ENCODE measurements at places on chromosomes 1 and 21.

DNA sequence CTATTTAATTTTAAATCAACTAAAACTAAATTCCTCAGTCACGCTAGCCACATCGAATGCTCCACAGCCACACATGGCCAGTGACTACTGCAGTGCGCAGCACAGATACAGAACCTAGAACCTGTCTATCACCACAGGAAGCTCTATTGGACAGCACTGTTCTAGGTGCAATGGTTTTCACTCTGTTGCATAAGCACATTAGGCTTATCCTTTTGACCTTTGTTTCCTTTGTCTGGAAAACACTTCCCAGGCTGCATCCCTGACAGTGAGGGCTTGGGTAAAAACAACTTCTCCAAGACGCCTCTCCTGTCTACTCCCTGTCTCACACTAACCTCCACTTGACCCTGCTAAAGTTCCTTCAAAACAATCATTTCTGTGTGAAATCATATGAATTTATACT is 33.6 kb upstream of the RAP1GAP start:
- no peak for DNase-seq

GRCh38 chr1:208850442-208850841 is 606.3 kb upstream of the PLXNA2 start:
- DNase-seq: no peak

GRCh38 chr1:243734308-243734695 is 115.7 kb downstream of the AKT3 start:
- no peak for DNase-seq

GRCh38 chr1:210328032-210328745 is 513 bp upstream of the HHAT start:
- no peak for DNase-seq

GRCh38 chr1:186760446-186760845 is 68.3 kb upstream of the PLA2G4A start:
- no peak for DNase-seq

DNA sequence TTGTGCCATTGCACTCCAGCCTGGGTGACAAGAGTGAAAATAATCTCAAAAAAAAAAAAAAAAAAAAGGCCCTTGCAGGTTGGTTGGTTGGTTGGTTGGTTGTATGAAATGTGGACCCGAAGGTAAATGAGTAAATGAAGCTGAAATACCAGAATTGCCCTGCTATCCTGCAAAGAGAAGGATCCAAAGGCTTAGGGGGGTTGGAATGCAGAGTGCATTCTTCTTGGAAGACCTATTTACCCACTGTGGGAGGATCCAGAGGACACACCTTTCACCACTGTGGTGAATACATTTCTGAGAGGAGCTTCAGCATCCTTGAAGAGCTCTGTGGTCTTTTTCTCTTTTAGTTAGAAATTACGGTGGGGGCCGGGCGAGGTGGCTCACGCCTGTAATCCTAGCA is 28.7 kb upstream of the EIF4G3 start:
- DNase-seq: no peak

DNA sequence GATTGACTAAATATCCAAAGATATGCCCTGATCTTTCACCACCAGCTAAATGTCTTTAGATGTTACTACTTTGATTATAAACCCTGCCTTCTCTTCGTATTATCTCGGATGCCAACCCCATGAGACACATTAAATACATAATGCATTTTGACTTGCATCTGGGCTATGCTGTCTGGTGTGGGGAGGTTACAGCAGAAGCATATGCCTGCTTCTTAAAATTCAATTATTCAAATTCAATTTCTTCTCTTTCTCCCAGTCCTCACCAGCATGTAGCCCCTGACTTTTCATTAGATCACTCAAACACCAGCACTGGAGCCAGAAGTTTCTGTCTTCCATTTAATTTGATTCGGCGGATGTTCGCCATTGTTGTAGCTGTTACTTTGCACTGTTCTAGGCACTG is 360.7 kb upstream of the CAMK1G start:
- no peak for DNase-seq

GRCh38 chr1:89466307-89466930 is 58.2 kb upstream of the LRRC8B start:
- DNase-seq: no peak

- DNase-seq: no peak
Observed at GRCh38 chr1:25664357-25665199, 48.0 kb downstream of the MAN1C1 start.

DNA sequence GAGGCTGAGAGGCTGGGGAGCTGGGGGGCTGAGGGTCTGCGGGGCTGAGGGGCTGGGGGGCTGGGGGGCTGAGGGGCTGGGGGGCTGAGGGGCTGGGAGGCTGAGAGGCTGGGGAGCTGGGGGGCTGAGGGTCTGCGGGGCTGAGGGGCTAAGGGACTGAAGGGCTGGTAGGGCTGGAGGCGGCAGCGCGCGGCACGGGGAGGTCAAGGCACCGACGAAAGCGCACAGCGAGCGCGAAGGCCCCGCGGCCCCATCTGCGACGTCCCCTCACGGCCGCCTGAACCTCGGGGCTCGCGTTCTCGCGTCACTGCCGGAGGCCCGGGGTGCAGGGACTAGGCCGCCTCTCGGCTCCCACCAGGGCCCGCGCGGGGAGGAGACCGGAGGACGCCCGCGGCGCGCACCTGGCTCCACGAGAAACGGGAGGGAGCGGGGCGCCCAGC is 356 bp downstream of the INTS11 start:
- DNase-seq: no peak

DNA sequence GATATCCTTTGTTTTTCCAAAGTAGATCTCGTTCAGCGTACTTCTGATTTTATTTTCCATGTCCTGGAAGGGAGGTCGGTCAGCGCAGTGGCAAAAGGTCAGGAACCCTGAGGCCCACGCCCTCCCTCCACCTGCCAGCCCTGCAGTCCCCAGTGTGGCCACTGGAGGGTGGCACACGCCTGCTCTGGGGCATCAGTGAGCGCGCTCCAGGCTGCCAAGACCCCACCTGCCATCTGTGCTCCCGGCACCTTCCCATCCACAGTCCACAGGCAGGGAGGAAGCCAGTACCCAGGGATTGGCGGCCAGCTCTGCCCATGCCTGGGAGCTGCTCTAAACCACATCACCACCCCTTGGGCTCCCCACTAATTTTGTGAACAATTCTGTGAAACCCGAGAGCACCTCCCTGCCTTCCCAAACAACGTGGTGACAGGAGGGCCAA is 32.3 kb downstream of the SLC66A1 start:
- DNase-seq: no peak

- no peak for DNase-seq
Observed at GRCh38 chr21:28758042-28758882, 234.4 kb downstream of the LTN1 start.

GRCh38 chr1:98497497-98497896 is 164.0 kb upstream of the SNX7 start:
- no peak for DNase-seq

DNA sequence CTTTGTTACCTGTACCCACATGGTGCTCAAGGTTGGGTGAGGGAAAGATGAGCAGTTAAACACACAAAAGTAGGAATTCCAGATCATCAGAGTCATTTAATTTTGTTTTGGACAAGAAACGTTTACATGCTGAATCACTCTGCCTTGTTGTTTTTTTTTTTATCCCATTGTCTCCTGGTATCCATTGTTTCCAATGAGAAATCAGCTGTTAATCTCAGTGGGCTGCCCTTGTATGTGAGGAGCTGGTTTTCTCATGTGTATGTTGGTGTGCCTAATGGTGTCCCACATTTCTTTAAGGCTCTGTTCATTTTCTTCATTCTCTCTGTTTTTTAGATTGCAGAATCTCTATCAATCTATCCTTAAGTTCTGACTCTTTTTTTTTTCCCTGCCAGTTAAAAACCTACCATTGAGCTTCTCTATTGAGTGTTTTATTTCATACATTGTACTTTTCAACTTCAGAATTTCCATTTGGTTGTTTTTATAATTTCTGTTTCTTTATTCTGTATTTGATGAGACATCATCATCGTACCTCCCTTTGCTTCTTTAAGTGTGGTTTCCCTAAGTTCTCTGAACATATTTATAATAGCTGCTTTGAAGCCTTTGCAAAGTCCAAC is 8.8 kb upstream of the OBSCN start:
- DNase-seq: no peak

DNA sequence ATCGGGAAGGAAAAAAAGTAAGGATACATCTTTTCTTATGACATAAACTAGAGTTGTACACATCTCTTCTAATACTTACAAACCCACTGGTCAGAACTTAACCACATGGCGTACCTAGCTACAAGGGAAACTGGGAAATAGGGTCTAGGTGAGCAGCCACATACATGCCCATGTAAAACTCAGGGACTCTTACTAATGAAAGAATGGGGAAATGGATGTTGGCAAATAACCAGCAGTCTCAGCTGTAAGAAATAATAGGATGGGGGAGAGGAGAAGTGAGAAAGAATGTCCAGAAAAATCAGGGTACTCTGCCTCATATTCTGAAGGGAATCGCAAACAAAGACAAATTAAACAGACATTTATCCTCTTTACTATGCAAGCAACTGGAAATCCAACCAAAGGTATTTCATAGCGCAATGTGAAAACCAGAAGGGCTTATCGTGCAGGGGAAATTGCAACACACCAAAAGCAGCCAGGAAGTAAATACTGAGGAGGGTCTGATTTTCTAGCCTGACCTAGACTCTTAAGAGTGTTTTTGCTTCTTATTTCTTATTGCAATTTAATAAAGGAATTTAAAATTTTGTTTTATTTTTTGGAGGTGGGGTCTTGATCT is 17.5 kb downstream of the GTF2B start:
- DNase-seq: no peak

DNA sequence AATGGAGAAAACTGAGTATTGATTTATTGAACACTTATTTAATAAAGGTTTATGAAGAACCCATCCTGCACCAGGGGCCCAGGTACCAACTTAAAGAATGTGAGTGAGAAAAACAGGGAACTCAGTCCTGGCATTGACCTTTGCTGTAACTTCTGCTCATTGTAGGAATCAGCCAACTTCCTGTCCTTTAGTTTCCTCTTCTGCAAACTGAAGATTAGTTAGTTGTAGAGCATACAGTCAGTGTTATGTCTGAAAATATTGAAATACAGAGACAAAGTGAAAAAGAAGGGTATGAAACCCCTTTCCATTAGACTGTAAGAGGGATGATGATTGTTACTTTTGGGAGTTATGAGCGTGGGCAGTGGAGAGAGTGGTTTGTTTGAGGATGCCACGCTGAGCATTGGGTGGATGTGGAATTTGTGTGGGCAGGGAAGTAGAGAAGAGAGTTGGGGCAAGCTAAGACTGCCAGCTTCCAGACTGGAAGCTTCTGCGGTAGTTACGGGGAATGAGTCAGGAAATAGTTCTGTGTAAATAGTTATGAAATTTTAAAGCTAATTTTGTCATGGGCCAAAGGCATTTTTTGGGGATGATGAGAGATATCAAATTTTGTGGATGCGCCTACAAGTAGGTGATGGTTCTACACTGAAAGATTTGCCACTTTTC is 89.2 kb downstream of the GPR88 start:
- DNase-seq: no peak

Data from activated CD8-positive, alpha-beta memory T cell treated with anti-CD3 and anti-CD28 coated beads for 1 hour (primary cell).